ENCODE measurements at places on chromosomes 5 and 9. TPM values are rescaled to one million over a fixed set of nuclear protein-coding genes. Genes with fewer than 3 reads are reported as not detected.

The NEUROG1 gene
- not detected for polyA plus RNA-seq

The PCDHGA4 gene
- polyA plus RNA-seq: 1.4 TPM

The SLC45A2 gene
- 0.35 TPM for polyA plus RNA-seq

The SLC1A1 gene
- 0.86 TPM for polyA plus RNA-seq

The EGR1 gene
- polyA plus RNA-seq: 308 TPM

The SHOC1 gene
- polyA plus RNA-seq: 0.13 TPM

DNA sequence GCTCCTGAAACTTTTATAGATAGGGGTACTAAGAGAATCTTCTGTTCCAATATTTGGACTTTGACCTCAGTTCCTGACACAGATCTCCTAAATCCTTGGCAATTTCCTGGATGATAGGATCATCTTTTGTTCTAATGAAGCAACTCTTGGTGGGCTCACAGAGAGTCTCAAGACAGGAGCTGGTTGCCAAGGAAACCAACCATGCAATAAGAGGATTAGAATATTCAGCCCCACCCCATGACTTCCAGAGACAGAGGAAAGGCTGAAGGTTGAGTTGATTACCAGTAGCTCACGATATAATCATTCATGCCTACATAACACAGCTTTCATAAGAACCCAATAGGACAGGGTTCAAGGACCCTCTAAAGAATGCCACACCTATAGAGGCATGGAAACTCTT lies 2050.2 kb upstream of the CDH6 start:
- H3K36me3 ChIP-seq: no peaks in the 10 kb centered on the region
- H3K27me3 ChIP-seq: no peaks in the 10 kb centered on the region
- DNase-seq: no peak
- no peak overlapping the region for H3K27ac ChIP-seq
- H3K4me1 ChIP-seq: no peaks in the 10 kb centered on the region

DNA sequence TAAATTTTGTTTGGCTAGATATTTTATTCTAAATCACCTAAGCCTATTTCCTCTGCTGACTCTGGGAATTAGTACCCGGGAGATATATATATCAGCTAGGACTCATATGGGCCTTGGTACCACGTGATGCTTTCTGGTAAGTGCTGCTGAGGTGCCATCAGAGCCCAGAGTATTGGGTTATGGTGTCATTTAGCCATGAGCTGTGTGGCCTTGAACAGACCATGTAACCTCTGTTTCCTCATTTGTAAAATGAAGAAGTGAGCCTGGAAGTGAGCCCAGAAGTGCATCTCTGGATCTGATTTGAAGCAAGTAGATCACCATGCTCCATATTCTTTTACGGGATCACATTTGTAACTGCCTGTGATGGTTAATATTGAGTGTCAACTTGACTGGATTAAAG lies 126.1 kb downstream of the GPBP1 start:
- H3K4me3 ChIP-seq: no peak overlapping the region
- H3K36me3 ChIP-seq: no peaks in the 10 kb centered on the region
- no peak overlapping the region for H3K27ac ChIP-seq
- H3K4me1 ChIP-seq: peaks cover 3% of the 10 kb centered on the region
- no peaks in the 10 kb centered on the region for H3K27me3 ChIP-seq
- no peak for DNase-seq

- no peaks in the 10 kb centered on the region for H3K27me3 ChIP-seq
- DNase-seq: no peak
- H3K36me3 ChIP-seq: no peaks in the 10 kb centered on the region
These were observed 130.4 kb downstream of the CRB2 start for GRCh38 chr9:123486431-123486830.

GRCh38 chr5:144298658-144299057 lies 128.0 kb downstream of the KCTD16 start:
- no peak overlapping the region for H3K4me3 ChIP-seq
- H3K36me3 ChIP-seq: no peaks in the 10 kb centered on the region

DNA sequence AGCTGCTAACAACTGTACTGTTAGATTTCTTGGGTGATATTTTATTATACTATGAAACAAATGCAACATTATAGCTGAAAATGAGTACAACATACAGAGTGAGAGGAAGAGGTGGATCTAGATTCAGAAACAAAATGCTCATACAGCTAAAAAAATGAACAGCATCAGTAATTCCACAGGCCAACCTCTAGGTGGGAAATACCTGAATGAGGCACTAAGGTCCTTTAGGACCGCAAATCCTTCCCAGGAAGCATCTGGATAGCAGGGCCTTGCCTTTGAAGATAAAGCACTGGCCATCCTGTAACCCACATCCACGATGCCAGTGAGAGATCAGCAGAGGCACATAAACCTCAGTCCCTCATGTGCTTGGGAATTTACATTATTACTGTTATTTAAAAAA lies 310.8 kb downstream of the YTHDC2 start:
- no peak overlapping the region for H3K27ac ChIP-seq
- H3K36me3 ChIP-seq: no peaks in the 10 kb centered on the region
- no peaks in the 10 kb centered on the region for H3K4me1 ChIP-seq
- H3K4me3 ChIP-seq: no peak overlapping the region

- H3K36me3 ChIP-seq: no peaks in the 10 kb centered on the region
- peaks cover 5% of the 10 kb centered on the region for H3K4me1 ChIP-seq
- no peak for DNase-seq
- no peaks in the 10 kb centered on the region for H3K27me3 ChIP-seq
These were observed 124.7 kb downstream of the GALNT10 start for GRCh38 chr5:154315196-154315595.

GRCh38 chr5:15117688-15118087 lies 246.1 kb upstream of the ANKH start:
- H3K4me3 ChIP-seq: no peak overlapping the region
- no peak for DNase-seq
- H3K4me1 ChIP-seq: no peaks in the 10 kb centered on the region
- H3K36me3 ChIP-seq: no peaks in the 10 kb centered on the region
- H3K27me3 ChIP-seq: no peaks in the 10 kb centered on the region
